Epithelial cell of alveolus of lung (primary cell): ENCODE measurements at places on chromosomes 1 and 21. TPM values are rescaled to one million over a fixed set of nuclear protein-coding genes. Genes with fewer than 3 reads are reported as not detected.

Gene GPR25
- 0.48 TPM in 1 of 2 replicates, not detected in the other for total RNA-seq

Gene TTC39A
- 0.26 and 0.40 TPM in 2 replicates for total RNA-seq

Gene CCDC27
- total RNA-seq: not detected in 2 replicates

Gene ASPM
- total RNA-seq: 14.7 and 21.7 TPM in 2 replicates

Gene BARHL2
- not detected in 2 replicates for total RNA-seq

Gene TMEM200B
- total RNA-seq: 21.1 and 28.7 TPM in 2 replicates

Gene GBP7
- total RNA-seq: not detected in 2 replicates

Gene HMCN1
- total RNA-seq: 4.6 and 6.9 TPM in 2 replicates
